Fibroblast of skin of right biceps (primary cell): ENCODE measurements at places on chromosomes 2 and 18.

GRCh38 chr2:187505065-187505672, 49.1 kb downstream of the TFPI start:
- no peak for DNase-seq

DNA sequence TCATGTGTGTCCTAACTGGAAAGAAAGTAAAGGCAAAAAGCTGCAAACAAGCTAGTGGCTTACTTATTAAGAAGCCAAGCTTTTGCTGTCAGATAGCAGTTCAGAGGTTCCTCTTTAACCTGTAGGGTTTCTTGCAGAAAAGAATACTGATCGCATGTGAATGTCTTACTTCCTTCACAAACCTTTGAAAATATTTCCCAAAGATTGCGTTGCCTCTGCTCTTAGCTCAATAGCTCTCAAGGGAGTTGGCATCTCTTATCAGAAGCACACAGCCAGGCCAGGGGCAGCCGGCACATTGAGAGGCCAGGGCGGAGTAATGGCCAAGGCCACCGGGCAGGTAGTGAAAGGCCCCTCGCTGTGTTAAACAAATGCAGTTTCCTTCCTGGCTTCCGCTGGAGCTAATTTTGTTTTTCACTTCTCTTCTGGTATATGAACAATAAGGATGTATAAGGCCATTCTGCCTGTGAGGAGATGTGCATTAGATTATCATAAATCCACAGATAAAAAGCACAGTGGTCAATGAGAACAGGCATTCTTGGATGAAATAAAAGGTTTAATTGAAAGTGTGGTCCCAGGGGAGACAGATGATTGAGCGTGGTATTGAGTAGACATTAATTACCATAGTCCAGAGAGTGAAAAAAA, 542.4 kb upstream of the NRP2 start:
- no peak for DNase-seq

DNA sequence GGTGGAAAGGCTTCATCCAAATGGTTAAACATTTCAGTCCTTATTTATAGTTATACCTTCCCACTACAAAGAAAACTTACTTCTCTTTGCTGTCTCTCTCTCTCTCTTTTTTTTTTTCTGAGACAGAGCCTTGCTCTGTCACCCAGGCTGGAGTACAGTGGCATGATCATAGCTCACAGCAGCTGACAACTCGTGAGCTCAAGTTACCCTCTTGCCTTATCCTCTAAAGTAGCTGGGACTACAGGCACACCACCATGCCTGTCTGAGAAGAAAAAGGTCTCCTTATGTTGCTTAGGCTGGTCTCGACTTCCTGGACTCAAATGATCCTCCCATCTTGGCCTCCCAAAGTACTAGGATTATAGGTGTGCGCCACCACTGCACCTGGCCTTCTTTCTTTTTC, 32.3 kb upstream of the OLA1 start:
- DNase-seq, result no peak

DNA sequence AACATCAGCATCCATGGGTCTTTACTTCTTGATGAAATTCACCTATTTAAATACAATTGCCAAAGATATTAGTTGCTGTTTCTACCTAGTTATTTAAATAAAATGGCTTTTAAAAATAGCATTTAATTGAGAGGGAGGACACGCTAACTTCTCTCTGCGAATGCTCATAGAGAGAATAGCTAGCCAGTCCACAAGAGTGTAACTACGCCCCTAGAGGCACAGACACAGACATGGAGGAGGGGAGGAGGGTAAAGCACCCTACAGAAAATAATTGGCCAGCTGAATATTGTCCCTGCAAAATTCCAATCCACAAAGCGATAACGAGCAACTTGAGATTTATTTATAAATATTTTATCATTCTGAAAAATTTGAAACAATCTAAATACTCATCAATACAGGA, 97.0 kb upstream of the PAPOLG start:
- DNase-seq, result no peak

- DNase-seq, result peak; percentile 99
These were observed 42.1 kb downstream of the MTCL1 start for GRCh38 chr18:8747440-8747937.

GRCh38 chr2:101688261-101688660, 9.2 kb upstream of the MAP4K4 start:
- DNase-seq, result peak; percentile 71

DNA sequence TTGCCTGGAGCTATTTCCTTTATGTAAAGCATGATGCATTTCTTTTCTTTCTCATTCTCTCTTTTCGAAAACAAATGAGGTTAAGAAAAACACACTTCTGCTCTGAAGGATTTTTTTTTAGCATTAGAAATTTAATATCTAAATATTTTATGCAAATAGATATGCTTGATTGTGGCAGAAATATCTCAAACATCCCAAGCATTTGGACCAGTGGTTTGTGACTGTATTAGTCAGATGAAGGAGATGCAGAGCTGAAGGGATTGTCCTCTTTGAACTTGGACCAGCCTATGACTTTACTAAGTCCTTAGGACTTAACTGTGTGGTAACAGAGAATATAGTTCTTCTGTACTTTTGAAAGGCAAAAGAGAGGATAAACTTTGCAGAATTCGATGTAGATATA, 335.9 kb upstream of the NT5C1B start:
- DNase-seq, result peak; percentile 93

- no peak for DNase-seq
These were observed 100.9 kb downstream of the AQP4 start for GRCh38 chr18:26764586-26764985.

DNA sequence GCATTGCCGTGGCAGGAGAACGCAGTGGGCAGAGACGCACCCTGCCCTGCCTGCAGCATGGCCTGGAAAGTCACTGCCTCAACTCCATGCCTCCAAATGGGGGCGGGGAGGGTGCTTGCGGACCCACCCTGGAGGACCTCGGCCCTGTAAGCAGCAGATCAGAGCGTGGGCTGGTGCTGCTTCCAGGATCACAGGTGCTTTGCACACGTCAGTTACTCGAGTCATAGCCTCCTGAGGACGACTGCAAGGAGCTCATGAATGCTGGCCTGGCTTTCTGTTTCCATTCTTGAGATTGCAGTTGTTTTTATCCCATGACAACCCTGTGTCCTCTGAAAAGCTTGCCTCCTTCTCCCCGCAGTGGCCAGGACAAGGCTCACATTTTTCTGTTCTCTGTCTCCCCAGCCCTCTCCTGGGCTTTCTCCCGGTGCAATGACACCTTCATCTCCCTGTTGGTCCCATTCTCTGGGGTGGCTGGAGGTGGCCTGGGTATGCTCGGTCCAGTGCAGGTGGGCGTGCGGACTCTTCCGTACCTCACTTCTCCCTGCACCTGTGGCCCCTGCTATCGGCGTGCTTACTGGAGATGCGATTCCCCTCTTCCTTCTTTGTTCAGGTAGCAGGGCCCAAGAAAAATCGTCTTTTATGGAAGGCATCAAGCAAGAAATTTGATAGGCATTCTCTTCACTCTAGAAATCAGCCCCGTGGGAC, 208.0 kb downstream of the GBX2 start:
- no peak for DNase-seq

DNA sequence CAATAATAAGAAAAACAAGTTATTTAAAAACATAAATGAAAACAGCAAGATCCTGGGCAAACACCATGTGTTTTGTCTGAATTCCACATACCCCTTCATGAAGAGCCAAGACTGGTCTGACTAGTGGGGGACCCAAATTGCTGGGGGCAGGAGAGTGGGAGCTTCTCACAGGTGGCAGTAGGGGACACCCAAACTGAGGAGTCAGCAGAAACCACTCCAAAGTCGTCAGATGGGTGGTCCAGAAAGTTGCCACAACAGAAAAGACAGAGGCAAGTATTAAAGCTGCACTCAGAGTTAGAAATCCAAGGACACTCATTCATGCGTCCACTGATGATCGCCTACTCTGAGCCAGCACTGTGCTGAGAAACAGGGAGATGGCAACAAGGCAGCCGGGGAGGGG, 12.3 kb upstream of the LCLAT1 start:
- DNase-seq, result no peak

DNA sequence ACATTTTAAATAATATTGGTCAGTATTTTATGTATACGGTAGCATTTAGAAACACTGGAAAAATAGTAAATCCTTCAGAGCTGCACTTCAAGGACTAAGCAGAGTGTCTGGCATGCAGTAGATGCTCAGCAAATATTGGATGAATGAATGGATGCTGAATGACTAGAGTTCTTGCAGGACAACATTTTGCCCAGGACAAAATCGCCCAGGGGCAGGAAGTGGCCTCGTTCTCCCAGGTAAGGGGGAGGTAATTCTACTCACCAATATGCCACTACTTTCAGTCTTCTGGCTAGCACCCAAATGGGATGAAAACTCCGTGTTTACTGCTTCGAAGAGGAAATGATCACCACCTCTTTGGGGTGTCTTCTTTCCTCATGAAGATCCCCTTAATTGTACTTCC, 4.0 kb upstream of the DGUOK start:
- no peak for DNase-seq

DNA sequence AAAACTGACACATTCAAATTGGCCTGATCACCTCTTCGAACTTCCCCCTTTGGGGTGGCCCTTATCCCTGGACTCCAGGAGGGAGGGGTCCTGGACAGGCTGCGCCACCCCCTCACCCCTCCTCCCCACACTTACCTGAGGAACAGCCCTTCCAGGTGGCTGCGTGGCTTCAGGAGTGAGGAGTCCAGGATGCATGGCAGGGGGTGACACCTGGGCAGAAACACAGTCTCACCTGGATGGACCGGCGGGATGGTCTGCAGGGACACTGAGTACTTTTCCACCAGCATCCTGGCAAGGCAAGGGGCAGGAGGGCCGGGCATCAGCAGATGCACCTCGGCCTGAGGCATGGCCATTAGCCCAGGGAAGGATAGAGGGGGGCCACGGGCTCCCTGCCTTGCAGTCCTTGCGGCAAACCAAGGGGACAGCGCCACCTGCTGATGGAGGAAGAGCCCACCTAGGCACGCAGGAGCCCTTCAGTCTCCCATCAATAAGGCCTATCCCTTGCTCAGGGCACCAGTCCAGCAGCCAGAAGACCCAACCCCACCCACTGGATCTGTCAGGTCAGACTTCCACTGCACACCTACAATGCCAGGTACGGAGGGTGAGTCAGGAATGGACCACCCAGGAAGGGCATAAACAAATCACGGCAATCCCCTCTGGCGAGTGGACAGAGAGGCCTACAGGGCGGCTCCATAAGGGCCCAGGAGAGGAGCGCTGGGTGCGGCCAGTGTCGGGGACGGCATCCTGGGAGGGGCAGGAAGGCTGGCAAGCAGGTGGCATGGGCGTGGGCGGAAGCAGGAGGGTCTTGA, 26.0 kb downstream of the FAM178B start:
- DNase-seq, result peak; percentile 67

GRCh38 chr2:239163688-239164334, 237.0 kb downstream of the HDAC4 start:
- no peak for DNase-seq

DNA sequence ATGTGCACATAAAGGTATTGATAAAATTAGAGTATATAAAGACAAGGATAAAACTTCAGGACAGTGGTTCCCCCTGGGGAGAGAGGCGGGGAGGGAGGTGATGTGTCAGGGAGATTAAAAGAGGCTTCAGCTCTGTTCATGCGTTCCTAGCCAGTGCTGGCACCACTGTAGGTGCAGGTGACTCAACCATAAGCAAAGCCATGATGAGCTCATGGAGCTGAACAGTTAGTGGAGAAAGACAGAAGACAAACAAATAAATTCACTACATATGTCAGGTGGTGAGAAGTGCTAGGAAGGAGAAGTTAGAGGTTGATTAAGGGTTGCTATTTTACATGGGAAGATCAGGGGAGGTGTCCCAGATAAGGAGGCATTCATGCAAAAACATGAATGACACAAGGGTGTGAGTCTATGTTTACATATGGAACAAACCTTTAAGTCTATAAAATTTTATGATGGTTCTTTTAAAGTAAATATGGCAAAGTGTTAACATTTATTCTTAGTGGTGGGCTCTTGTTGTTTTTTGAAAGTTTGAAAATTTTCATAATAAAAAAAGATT, 136.0 kb downstream of the ANKRD44 start:
- peak; percentile 47 for DNase-seq

GRCh38 chr2:201675454-201675853, 23.0 kb downstream of the MPP4 start:
- no peak for DNase-seq

DNA sequence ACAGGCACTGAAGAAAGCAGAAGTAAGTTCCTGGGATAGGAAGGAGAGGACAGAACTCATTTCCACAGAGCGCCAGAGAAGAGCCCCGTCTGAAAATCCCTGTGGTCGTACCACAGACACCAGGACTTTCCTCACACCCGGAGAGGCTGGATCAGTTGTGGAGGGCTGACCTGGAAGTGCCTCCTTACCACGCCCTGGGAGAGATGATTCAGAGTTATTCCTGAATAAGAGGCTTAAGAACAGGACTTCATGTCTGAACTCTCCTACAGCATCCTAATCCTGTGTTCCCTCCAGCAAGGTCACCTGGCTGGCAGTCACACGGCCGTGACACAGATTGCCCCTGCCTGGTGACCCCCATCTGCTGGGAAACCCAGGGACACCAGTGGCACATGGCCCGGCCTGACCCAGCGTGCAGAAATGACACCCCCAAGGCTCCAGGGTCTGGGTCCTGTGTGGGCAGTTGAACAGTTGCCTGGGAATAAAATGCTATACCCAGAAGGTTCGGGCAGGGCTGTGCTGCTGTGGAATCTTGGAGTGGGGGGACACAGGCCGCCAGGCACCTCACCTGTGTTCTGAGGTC, 105.9 kb downstream of the PXDN start:
- DNase-seq, result no peak
